Lower lobe of right lung (tissue), 2 donors: ENCODE measurements at places on chromosomes 13 and 19. TPM values are rescaled to one million over a fixed set of nuclear protein-coding genes. Genes with fewer than 3 reads are reported as not detected.

Gene ZNF253
- 10.4 TPM for total RNA-seq

Gene ZNF420
- total RNA-seq: 9.1 TPM

Gene GRK1
- not detected for total RNA-seq

Gene SPATA13
- total RNA-seq: 44.2 TPM

Gene PRR19
- 0.71 TPM for total RNA-seq

- no peak for DNase-seq
- peaks cover 37% of the 10 kb centered on the region for H3K4me1 ChIP-seq
- no peaks in the 10 kb centered on the region for H3K27me3 ChIP-seq
Observed at GRCh38 chr19:3669947-3670795, 30.1 kb downstream of the PIP5K1C start.

DNA sequence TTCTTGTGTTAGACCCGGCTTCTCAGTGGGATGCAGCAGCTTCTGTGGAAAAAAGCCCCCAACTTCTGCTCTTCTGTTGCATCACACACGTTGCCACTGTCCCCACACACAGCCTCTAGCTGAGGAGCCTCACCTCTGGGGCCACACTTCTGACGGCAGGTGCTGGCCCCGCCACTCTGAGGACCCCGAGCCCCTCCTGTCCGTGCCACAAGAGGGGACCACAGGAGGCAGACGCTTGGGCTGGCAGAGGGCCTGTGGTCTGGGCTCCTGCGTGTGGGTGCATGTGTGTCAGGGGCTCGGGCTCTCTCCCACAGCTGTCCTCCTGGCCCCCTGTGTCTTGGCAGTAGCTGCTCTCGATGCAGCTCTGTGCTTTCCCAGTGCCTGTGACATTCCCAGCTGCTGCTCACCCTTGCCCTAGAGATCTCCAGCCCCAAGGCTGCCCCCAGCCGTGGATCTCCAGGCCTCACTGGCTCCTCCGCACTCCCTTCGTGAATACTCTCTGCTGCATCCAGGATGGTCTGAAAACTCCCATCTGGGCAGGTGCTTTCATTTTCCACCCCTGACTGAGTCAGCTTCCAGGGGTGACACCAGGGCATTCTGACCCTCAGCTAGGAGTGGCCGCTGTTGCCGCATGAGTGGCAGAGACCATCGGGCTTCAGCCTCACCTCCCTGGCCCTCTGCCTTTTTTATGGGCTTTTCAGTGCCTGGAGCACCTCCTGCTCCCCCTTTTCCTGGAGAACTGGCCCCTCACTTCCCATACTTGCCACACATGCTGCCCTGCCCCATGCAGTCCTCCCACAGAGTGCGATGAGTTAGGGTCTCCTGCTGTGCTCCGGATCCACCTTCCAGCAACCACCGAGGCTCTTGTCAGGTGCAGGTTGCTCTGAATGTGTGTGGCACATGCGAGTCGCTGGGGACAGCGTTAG, 13.7 kb downstream of the MAU2 start:
- peaks cover 2% of the 10 kb centered on the region for H3K4me1 ChIP-seq
- H3K27me3 ChIP-seq: no peaks in the 10 kb centered on the region
- DNase-seq: no peak
- H3K36me3 ChIP-seq: peaks cover 98% of the 10 kb centered on the region

GRCh38 chr13:97515643-97516042, 81.7 kb downstream of the RAP2A start:
- no peak overlapping the region for H3K27ac ChIP-seq
- no peaks in the 10 kb centered on the region for H3K4me1 ChIP-seq
- no peaks in the 10 kb centered on the region for H3K36me3 ChIP-seq
- no peak for DNase-seq
